ENCODE measurements at places on chromosomes 5 and 9. TPM values are rescaled to one million over a fixed set of nuclear protein-coding genes. Genes with fewer than 3 reads are reported as not detected.

GRCh38 chr9:121308765-121309164 is 40.8 kb downstream of the GSN start:
- H3K4me3 ChIP-seq: no peak overlapping the region
- no peak overlapping the region for H3K27ac ChIP-seq
- no peaks in the 10 kb centered on the region for H3K27me3 ChIP-seq
- DNase-seq: no peak
- peaks cover 6% of the 10 kb centered on the region for H3K4me1 ChIP-seq
- H3K36me3 ChIP-seq: peaks cover 70% of the 10 kb centered on the region

DNA sequence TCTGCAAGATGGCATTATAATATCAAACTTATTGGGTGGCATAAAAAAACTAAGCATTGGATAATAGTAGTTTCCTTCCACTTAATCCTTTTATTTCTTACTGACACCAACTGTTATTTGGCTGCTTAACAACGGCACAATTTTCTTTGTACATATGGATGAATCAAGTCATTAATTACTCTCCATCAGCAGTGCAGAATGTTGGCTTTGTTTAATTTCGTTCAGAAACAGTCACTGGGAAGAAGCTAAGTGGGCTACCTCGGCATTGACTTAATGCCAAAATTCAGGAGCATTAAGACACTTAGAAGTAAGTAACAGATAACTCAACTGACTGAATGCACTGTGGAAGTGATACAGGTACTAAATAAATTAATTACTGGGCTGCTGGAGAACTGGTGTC is 460.4 kb downstream of the CTNND2 start:
- H3K4me3 ChIP-seq: no peak overlapping the region
- no peaks in the 10 kb centered on the region for H3K27me3 ChIP-seq
- H3K27ac ChIP-seq: no peak overlapping the region
- peak; percentile 5 for DNase-seq
- no peaks in the 10 kb centered on the region for H3K4me1 ChIP-seq
- H3K36me3 ChIP-seq: no peaks in the 10 kb centered on the region

FEM1C gene
- 17.1 TPM for total RNA-seq

DNA sequence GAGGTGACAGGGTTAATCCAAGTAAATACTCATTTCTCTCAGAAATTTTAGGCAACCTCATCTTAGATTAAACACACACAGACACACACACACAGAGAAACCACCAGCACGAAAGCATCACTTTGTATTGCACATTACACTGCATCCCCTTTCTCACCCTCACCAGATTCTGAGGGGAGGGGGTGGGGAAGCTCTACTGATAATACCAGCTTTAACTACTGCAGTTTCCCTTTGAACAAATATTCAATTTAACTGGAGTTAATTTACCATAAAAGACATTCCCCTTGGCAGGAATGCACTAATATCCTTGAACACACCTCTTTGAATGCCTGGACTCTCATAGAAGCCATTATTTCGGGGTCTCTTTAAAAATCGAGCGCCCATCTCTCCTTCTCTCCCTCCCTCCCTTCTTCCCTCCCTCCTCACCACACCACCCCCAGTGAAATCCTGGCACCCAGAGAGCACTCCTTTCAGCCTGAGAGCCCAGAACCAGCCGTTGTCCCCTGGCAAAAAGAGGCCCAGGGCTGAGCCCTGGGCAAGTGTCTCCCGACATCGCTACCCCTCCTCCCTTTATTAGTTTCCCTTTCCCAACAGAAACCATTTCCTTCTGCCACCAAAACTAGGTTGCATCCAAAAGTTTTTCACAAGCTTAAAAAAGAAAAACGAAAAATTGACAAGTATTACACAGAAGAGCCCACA is 2.8 kb upstream of the NFIB start:
- no peak for DNase-seq

MCIDAS gene
- total RNA-seq: 0.29 TPM

CAMK2A gene
- 0.88 TPM for total RNA-seq
